NCI-H510A treated with DMSO at 0.1 percent for 48 hours (cell line): ENCODE measurements at places on chromosomes 4 and X.

GRCh38 chr4:11470438-11471045 lies 41.8 kb upstream of the HS3ST1 start:
- no peak for DNase-seq

DNA sequence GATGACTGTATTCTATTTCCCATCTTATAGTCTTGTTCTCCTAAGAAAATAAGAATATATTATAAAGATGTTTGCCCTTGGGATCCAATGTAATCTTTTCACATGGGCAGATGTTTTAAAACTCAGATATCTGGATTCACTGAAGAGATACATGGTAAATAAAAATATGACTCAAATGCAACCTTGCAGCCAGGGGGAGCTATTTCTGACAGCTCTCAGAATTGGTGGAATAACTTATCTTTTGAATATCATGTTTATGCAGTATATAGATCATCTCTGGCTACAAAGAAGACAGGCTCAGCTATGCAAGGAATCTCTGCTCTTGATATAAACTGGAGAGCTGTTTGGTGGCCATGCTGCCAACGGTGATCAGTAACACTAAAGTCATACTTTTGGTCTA lies 274.7 kb downstream of the GLUD2 start:
- DNase-seq: no peak

GRCh38 chrX:107398115-107398514 lies 51.3 kb upstream of the FRMPD3 start:
- DNase-seq: no peak

- no peak for DNase-seq
These were observed 230.4 kb upstream of the PITX2 start for GRCh38 chr4:110853242-110853641.

DNA sequence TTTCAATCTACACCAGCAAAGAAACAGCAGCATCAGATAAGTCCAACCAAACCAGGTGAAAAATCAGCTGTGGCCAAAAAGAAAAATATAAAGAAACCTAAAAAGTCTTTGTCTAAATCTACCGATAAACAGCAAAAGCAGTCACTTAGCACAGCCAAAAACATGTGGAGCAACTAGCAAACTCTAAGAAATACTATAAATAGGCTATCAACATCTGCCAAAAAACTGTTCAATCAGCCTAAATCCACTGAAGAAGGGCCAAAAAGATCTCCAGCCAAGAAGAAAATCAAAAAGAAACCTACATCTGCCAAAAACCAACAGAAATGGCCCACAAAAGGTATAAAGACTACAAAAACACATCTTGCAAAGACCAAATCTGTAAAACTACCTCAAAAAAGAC lies 36.7 kb upstream of the CABS1 start:
- DNase-seq: no peak

GRCh38 chr4:183286590-183287308 lies 33.3 kb downstream of the CLDN22 start:
- DNase-seq: no peak

GRCh38 chrX:13522811-13523210 lies 46.6 kb upstream of the EGFL6 start:
- no peak for DNase-seq

- DNase-seq: no peak
These were observed 14.0 kb downstream of the APOOL start for GRCh38 chrX:85017721-85018120.

- DNase-seq: no peak
These were observed 406.7 kb downstream of the MAPK10 start for GRCh38 chr4:85952972-85953650.

- no peak for DNase-seq
These were observed 96.3 kb upstream of the MSX1 start for GRCh38 chr4:4762909-4763821.
